Kasumi-1 (cell line): ENCODE measurements at places on chromosomes 3 and 15.

DNA sequence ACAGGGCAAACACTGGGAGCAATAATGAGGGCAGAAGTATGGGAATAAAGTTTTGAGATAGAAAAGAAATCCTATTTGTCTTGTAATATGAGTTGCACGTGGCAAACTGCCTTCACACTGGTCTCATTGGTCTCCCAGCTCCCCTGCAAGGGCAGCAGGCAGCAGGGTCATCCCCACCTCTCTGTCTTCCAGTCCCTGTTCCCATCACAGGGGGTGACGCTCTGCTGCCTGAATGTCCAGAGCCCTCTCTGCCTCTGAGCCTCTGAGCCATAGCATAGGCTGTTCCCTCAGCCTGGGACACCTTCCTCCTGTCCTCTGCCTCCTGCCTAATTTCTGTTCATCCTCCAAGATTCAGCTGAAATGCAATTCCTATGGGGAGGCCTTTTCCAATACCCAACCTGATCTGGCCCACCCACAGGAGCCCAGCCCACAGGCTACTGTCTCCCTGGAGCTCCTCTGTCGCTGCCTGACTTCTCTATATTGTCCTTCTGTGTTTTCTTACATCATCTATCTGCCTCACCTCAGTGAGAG lies 12.1 kb upstream of the SKOR1 start:
- no peak for DNase-seq

DNA sequence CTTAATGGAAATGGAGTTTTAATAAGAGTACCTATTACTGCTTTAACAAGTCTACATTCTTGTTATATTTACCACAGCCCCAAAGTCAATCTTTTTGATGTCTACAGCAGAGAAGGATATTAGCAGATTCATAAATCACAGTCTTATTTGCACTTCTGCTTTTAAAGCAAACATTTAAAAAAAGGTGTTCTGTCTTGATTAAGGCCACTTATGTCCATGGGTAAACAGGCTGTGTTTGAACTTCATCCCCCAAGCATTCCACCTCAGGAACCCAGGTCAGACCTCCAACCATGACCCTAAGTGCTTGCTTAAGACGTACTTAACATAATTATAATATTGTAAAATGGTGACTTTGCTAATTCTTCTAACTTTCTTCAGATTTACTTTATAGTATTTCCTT lies 113.4 kb downstream of the CMSS1 start:
- DNase-seq: no peak

GRCh38 chr3:177228601-177229190 lies 31.4 kb upstream of the TBL1XR1 start:
- no peak for DNase-seq

DNA sequence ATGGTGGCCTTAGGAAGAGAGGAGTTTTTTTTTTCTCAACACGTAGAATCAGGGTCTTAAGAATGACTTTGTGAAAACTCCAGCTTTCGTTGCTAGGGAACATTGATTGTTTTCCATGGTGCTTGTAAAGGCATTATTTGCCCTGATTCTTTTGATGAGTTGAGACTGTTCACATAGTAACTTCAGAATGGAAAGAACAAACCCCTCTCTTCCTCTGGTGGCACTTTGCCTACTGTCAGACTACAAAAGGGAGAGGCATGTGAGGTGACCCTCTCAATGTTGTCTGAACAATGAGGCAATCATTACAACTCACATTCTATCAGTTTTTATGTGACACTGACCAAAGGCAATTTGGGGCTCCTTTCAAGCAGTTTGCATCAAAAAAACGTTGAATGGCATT lies 477.8 kb downstream of the FGF12 start:
- DNase-seq: no peak

DNA sequence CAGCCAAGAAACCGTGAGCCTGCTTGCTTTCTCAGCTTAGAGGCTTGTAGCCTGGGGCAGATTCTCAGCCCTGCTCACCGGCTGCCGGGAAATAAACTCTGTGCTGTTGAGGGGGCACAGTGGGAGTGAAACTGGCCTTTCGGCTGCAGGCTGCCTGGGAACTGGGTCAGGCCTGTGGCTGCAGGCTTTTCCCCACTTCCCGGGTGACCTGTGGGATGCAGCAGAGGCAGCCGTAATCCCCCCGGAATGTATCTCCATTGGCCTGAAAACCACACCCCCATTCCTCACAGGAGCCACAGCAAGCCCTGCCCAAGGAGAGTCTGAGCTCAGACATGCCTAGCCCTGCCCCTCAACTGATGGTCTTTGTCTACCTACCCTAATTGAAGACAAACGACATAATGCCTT lies 110.9 kb downstream of the STXBP5L start:
- DNase-seq: no peak

- peak; percentile 24 for DNase-seq
Measured at GRCh38 chr3:69320871-69321271, 65.0 kb downstream of the FRMD4B start.

DNA sequence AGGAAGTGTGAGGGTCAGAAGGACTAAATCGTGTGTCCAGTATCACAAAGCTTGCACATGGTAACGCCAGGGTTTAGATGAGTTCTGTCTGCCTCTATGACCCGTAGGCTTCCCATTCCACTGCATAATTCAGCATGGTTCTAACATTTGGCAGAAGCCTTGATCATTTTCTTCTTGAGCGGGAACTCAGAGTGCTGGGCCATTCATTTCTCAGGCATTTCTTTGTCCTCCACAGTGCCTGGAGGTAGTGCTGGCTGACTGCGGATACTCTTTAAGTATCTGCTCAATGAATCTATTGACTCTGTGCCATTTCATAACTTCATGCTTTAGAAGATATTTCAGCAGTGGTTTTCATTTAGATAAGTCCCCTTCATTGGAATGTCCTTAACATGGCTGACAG lies 370.2 kb downstream of the EPHB1 start:
- DNase-seq: no peak

DNA sequence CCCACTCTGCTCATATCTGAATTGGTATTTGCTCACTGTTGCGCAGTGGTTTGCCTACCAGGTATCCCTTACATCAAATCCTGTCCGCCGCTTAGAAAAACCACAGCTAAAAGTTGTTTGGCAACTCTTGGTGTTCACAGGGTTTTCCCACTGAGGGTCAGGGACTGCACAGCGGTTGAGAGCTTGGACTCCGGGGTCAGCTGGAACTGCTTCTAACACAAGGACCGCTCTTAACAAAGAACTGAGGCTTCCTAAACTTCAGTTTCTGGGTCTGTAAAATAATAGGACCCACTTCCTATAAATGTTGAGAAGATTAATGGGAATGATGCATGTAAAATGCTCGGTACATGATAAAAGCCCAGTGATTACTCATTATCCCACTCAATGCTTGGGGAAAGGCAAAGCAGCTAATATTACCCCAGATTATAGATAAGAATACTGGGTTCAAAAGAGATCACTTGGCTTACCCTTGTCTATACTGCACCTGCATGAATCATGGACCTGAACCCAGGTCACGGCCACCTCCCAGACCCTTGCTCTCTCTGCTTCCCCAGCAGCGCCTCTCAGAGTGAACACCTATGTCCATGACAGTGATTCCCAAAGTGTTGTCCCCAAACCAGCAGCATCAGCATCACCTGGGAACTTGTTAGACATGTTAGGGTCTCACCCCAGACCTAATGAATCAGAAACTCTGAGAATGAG lies 36.1 kb downstream of the LIPC start:
- DNase-seq: no peak

- DNase-seq: no peak
Measured at GRCh38 chr15:71136159-71136783, 21.0 kb downstream of the THSD4 start.

- no peak for DNase-seq
Measured at GRCh38 chr15:31293655-31294054, 33.0 kb upstream of the KLF13 start.

DNA sequence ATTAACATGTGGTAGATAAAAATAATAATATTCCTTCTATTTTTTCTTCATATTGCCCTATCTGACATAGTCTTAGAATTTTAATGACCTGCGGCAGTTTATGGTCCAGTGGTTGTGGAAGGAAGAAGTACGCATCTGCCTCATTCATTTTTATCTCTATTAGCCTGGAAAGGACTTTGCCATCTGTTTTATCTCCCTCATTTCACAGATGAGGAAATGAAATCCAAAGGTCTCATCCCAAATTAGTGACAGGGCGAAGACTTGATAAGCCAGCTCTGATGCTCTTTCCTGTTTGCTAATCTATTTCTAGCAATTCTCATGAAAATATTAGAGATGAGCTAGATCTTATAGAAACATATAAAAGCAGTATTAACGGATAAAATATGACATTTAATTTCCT lies 113.3 kb downstream of the KLHL25 start:
- no peak for DNase-seq

DNA sequence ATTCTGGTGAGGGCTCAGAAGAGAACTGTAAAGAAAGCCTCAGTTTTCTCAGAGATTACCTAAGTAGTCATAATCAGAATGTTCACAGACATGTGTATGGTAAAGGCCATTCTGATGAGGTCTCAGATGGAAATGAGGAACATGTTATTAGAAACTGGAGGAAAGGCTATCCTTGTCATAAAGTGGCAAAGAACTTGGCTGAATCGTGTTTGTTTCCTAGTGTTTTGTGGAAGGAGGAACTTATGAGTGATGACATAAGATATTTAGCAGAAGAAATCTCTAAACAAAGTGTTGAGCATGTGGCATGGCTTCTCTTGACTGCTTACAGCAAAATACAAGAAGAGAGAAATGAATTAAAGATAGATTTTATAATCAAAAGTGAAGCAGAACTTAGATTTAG lies 12.8 kb upstream of the KLHL40 start:
- DNase-seq: no peak

GRCh38 chr3:64306745-64307144 lies 81.5 kb upstream of the PRICKLE2 start:
- no peak for DNase-seq

GRCh38 chr3:146189519-146190173 lies 28.7 kb upstream of the PLOD2 start:
- peak; percentile 83 for DNase-seq

GRCh38 chr3:173510565-173510964 lies 113.0 kb downstream of the NLGN1 start:
- DNase-seq: no peak

GRCh38 chr15:43316016-43316970 lies 14.1 kb downstream of the LCMT2 start:
- no peak for DNase-seq

- DNase-seq: no peak
Measured at GRCh38 chr3:38536671-38537070, 40.5 kb downstream of the EXOG start.

DNA sequence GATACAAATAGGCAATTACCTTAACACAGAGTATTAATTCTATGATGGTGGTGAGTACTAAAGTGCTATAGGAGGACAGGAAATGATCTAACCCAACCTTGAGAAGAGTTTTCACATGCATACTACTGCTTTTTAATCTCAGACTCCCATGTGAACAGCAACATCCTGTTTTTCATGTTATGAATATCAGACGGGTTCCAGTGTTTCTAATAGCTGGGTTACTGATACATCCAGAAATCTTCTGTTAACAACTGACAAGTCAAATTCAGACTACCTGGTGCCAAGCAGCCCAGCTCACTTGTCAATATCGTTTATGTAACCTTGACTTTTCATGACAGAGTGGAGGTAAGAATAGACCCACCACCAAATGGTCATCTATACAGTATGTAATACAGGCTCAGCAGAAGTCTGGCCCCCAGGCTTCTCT lies 220.2 kb upstream of the COL8A1 start:
- peak; percentile 4 for DNase-seq

DNA sequence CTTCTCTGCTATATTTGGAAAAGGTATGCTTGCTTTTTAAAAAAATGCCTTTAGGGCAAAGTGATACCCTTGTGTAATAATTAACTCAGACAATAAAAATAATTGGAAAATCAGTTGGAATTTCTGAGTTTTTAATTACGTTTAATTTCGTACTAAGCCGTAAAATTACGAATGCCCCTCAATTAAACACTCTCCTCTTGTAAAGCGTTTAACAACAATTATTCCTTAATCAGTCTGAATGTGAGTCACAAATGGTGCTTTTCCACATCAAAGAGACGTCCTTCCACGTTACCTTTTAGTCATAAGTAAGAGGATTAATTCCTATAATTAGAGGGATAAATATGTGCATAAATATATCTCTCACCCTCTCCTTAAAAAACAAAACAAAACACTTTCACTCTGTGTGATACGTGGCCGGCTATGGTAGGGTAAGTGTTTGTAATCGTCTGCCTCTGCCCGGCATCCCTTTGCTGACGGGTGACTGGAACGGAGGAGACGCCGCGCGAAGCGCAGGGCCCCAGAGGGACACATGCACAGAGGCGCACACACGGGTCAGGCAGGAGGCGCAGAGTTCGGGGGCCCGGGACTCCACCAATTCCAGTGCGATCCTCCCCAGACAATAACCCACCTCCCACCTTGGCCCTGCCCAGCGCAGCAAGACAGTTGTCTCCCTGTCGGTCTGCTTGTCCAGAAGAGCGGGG lies 9.7 kb upstream of the MEIS2 start:
- no peak for DNase-seq

GRCh38 chr3:23834082-23834870 lies 28.5 kb downstream of the UBE2E1 start:
- DNase-seq: peak; percentile 53

DNA sequence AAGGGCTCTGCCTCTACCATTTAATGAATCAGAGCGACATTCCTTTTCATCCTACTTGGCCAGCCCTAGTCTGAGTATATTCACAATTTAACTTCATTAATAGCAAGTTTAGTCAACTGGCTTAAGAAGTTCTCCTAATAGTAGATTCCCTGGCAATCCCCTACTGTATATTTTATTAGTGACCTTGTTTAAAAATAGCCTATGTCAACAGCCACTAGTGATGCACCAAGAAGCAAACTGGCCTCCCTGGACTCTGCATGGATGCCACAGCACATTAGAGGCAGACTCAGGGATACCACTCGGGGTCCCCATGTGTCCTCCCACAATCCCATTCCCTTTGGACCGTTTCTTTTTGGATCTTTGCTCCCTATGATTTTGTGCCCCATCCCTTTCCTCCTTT lies 83.6 kb downstream of the THSD4 start:
- no peak for DNase-seq

DNA sequence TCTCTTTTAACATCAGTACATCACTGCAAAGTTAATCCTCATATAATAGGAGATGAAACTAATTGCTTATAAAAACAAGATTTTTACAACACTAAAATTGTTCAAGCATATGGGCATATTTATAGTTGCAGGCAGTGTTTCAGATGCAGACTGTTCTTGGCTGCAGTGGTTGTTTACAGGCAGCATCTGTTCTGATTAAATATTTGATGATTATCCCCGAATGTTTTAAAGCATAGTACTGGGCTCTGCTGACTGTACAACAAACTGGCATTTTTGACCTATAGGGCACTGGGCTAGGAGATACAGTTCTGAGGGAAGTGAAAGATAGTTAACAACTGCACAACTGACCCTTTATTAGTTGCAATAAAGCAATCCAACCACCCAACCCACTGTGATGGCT lies 113.6 kb downstream of the UBE3A start:
- no peak for DNase-seq

GRCh38 chr3:123158330-123158729 lies 43.4 kb upstream of the SEC22A start:
- no peak for DNase-seq

GRCh38 chr3:70090322-70090913 lies 90.9 kb downstream of the SAMMSON start:
- DNase-seq: peak; percentile 60
